ENCODE measurements at places on chromosomes 13 and 19. TPM values are rescaled to one million over a fixed set of nuclear protein-coding genes. Genes with fewer than 3 reads are reported as not detected.

The GNG8 gene
- 9.4 TPM for polyA plus RNA-seq

GRCh38 chr13:24225930-24226329 lies 65.4 kb downstream of the SPATA13 start:
- DNase-seq, result no peak

- no peak for DNase-seq
Measured at GRCh38 chr13:78934336-78934735, 275.4 kb upstream of the OBI1 start.

DNA sequence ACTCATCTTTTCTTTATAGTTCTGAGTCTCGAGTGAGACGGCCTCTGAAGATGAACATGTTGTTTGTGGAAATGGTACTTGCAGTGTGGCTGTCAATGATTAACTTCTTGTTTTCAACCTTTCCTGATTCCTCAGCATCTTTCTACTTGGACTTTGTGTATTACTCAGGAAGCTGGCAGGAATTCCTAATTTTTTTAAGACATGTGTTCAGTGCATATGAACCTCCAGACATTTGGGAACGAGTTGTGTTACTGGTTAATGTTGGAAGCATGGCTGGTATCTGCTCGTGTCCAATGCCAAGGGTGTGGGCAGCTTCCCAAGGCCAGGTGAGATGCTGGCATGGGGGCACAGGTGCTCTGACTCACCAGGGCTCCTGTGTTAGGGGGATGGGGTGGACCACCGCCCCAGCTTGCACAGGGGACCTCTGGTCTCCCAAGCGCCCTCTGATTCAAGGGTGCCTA lies 61.1 kb upstream of the MCF2L start:
- DNase-seq, result no peak

DNA sequence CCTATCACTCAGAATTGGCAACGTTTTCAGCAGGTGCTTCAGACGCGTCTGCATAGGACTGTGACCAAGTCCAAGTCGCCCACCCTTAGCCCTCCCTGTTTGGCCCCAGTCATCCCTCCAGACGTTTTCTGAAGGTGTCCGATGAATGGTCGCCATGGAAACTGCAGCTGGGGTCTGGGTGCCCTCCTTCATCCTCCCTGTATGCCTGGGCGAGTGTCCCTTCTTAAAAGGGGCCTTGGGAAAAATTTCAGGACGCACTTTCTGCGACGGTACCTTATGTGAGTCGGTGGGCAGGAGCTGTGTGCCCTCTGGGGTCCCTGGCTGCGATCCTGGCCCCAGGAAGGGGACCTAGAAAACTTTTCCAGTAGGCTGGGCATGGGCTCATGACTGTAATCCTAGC lies 25.1 kb downstream of the MAN2B1 start:
- peak; percentile 13 for DNase-seq

DNA sequence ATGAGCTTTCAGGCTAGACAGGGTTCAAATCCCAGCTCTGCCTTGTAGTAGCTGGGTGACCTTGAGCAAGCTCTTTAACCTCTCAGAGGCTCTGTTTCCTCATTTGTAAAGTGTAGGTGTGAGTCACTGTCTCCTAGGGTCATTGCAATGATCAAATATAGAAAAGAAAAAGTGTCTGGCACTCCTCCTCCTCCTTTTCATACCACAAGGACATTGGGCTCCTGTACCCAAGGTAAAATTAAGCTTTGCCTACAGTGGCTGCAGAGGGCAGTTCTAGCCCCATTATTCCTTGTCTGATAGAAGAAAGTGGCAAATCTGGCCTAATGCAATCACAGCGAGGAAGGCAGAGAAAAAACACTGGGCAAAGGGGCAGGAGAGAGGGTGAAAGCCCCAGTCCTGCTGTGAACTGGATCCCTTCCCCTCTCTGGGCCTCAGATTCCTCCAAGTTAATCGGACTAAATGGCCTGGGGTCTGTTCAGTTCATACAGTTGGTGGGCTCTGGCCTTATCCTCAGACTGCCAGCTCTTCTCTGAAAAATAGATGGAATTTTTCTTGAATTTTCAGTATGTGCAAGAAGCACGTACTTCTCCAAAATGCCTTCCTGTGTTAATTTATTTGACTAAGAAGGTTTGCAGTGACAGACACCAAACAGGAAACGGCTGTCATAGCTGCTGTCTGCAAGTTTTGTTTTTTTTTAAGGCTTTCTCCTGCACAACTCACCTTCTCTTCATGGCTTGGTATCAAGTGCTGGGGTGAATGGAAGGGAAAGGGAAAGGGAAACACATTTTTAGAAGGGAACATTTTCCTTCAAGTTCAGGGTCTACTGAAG lies 35.3 kb downstream of the RGCC start:
- DNase-seq, result no peak

DNA sequence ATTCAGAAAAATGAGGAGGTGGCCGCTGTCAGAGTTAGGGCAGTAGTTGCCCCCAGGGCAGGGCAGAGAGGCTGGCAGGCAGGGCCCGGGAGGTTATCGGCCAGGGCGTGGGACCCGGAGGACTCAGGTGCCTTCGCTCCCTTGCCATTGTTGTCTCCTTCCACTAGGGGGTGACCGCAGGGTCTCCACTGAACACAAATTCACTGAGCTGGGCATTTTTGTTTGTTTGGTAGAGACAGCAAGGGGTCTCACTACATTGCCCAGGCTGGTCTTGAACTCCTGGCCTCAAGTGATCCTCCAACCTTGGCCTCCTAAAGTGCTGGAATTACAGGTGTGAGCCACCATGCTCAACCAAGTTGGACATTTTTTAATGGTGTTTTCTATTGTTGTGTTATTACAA lies 25.1 kb downstream of the CARS2 start:
- no peak for DNase-seq

DNA sequence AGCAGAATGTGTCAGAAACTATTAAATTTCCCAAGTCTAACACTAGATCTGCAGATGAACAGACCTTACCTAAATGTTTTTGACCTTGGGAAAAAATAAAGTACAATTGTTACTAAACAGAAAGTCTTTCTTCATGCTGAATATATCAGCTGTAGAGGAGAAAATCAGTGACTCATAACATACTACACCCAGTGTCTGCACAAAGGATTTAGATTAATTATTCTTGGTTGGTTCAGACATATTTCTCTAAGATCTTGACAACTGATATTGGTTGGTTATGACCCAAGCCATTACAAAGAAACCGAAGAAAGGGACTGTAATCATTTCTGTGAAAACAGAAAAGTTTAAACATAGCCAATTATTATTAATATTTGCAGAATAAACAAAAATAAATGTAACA lies 225.1 kb downstream of the HS6ST3 start:
- DNase-seq, result no peak

The FCAR gene
- 0.40 TPM for polyA plus RNA-seq

DNA sequence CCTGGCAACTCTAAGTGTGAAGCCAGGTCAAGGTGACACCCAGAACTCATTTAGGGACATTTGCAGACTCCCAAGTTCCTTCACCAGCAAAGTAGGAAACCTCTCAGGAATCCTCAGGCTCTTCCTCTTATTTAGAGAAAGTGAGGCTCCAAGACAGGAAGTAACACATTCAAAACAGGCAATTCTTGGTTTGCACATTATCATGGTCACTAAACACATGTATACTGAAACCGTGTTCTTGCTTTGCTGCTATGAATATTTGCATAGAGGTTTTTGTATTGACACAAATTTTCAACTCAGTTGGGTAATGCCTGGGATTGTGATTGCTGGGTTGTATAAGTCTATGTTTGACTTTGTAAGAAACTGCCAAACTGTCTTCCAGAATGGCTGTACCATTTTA lies 13.2 kb upstream of the URI1 start:
- no peak for DNase-seq

DNA sequence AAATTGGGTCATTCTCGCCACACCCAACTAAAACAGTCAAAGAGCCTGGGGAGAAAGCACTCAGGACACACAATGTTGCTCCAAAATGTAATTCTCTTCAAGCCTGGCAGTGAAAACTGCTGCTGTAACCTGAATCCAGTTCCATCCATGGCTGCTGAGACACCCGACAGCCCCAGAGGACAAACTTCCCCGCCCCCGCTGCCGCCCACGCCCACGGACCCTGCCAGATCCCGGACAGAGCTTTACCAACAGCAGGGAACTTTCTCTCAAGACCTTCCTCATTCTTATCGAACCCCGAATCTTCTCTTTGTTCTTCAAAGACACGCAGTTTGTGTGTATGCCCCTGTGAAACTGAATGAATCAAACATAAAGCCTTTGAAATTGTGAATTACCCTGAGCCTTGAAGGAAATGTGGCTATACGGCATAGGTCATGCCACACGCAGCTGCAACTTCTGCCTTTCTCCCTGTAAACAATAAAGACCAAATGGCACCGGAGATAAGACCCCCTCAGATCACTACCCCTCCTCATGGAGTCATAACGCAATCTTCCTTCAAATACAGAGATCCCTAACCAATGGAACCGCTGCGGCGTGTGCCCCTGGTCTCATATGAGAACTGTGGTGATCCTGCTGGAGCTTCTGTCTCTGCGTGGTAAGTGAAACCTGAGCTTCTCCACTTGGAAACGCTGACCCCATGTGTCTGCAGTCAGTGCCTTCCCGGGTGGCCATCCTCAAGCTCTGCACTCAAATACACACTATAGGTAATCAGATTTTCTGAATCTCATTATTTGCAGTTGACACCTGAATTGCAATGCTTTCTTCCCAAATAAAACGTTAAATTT lies 4.8 kb upstream of the LAMP1 start:
- DNase-seq, result peak; percentile 49

- no peak for DNase-seq
Measured at GRCh38 chr13:48631441-48631840, 22.3 kb upstream of the CYSLTR2 start.

The TBXA2R gene
- polyA plus RNA-seq, result 3.4 TPM

All from left lung (tissue), 14 donors.